ENCODE measurements at places on chromosomes 16 and 17.

- DNase-seq: no peak
- H3K27ac ChIP-seq: no peak overlapping the region
- peaks cover 8% of the 10 kb centered on the region for H3K36me3 ChIP-seq
- peak overlapping the region; percentile 39 for H3K4me3 ChIP-seq
- peaks cover 29% of the 10 kb centered on the region for H3K4me1 ChIP-seq
Observed at GRCh38 chr17:64779376-64780095, 117.4 kb upstream of the SMURF2 start.

GRCh38 chr17:11446316-11446715 lies 152.0 kb upstream of the DNAH9 start:
- no peaks in the 10 kb centered on the region for H3K4me1 ChIP-seq
- no peaks in the 10 kb centered on the region for H3K36me3 ChIP-seq
- no peak for DNase-seq
- H3K27me3 ChIP-seq: no peaks in the 10 kb centered on the region
- H3K4me3 ChIP-seq: no peak overlapping the region

DNA sequence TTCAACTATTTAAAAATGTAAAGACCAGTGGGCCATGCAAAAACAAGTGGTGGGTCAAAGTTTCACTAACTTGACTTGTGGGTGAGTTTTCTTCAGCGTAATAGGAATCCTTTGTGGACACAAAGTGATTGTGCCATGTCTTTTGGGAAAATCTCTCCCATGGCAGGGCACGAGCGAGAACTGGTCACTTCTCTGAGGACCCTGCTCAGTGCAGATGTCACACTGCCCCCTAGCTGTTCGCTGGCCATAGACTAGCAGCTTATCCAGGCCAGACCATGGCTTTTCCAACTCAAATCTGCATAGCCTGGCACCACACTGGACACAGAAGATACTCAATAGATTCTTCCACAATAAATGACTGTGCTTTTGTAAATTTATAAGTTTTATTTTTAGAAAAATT lies 306.0 kb upstream of the CCL2 start:
- no peak overlapping the region for H3K27ac ChIP-seq
- H3K27me3 ChIP-seq: peaks cover 13% of the 10 kb centered on the region
- H3K4me1 ChIP-seq: no peaks in the 10 kb centered on the region
- H3K36me3 ChIP-seq: no peaks in the 10 kb centered on the region

DNA sequence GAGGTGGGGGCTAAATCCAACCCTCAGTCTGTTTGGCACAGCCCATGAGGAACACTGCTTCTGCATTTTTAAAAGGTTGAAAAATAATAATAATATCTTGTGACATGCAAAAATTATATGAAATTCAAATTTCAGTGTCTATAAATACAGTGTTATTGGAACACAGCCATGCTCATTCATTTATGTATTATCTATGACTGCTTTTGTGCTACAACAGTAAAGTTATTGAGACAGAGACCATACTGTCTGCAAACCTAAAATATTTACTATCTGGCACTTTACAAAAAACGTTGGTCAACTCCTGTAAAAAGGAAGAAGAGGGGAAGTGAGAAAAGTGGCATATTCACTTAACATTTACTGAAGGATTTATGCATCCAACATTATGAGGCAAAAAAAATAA lies 3.1 kb downstream of the ABCA5 start:
- H3K36me3 ChIP-seq: peaks cover 3% of the 10 kb centered on the region
- H3K27ac ChIP-seq: no peak overlapping the region
- DNase-seq: no peak
- H3K4me3 ChIP-seq: peak overlapping the region; percentile 25
- H3K27me3 ChIP-seq: peaks cover 7% of the 10 kb centered on the region
- peaks cover 31% of the 10 kb centered on the region for H3K4me1 ChIP-seq

- DNase-seq: no peak
- peaks cover 19% of the 10 kb centered on the region for H3K4me1 ChIP-seq
- H3K27me3 ChIP-seq: peaks cover 4% of the 10 kb centered on the region
- H3K36me3 ChIP-seq: peaks cover 2% of the 10 kb centered on the region
Observed at GRCh38 chr16:23131931-23132621, 17.2 kb downstream of the USP31 start.

GRCh38 chr17:30549864-30550511 lies 72.8 kb downstream of the GOSR1 start:
- no peaks in the 10 kb centered on the region for H3K36me3 ChIP-seq
- H3K27me3 ChIP-seq: peaks cover 2% of the 10 kb centered on the region
- H3K27ac ChIP-seq: no peak overlapping the region
- H3K4me1 ChIP-seq: peaks cover 12% of the 10 kb centered on the region

DNA sequence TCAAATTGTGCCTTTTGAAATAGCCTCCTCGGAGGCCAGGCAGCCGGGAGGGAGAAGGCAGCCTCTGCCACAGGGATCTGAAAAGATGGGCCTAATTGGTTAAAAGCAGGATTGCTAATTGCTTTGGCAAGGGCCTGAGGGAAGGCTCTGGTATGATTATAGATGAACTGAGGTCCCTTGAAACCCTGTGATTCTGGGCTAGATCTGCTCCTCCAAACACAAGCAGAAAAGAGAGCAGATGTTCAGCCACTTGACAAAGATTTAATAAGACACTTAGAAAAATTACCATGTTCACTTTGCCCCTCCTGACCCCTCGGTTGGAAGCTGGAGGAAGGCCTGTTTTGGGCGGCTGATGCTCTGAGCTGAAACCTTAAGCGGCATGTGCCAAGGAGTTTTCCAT lies 209.5 kb upstream of the MPHOSPH6 start:
- no peak overlapping the region for H3K27ac ChIP-seq
- H3K36me3 ChIP-seq: no peaks in the 10 kb centered on the region
- no peaks in the 10 kb centered on the region for H3K4me1 ChIP-seq

DNA sequence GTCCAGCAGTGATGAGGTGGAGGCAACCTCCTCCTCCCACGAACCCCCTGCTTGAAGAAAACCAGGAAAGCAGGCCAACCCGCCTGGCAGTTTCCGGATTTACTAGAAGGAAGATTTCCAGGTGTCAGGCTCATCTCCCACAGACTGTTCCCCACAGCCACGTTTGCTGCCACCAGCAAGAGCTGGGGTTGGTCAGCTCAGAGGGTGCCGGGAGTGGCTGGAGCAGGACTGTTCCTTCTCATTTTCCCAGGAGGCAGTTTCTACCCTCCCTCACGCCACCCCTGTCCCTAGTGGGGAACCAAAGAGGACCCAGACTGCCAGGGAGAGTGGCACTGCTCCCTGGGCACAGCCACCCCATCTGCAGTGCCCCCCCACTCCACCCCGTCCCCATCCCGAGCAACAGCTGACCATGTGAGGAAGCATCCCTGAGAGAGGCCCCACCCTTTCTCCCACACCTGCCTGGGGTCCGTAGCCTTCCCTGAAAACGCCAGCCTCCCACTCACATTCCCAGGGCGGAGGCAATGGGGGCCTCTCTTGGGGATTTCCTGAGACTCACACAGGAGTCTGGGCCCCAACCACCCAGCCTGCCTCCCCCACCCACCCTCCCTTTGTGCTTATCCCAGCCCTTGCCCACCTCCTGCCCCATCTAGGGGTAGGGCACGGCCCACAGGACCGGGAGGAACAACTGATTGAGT lies 5.9 kb downstream of the KRT17 start:
- no peak for DNase-seq
- H3K4me1 ChIP-seq: no peaks in the 10 kb centered on the region
- H3K27ac ChIP-seq: no peak overlapping the region
- no peaks in the 10 kb centered on the region for H3K27me3 ChIP-seq
- no peak overlapping the region for H3K4me3 ChIP-seq

DNA sequence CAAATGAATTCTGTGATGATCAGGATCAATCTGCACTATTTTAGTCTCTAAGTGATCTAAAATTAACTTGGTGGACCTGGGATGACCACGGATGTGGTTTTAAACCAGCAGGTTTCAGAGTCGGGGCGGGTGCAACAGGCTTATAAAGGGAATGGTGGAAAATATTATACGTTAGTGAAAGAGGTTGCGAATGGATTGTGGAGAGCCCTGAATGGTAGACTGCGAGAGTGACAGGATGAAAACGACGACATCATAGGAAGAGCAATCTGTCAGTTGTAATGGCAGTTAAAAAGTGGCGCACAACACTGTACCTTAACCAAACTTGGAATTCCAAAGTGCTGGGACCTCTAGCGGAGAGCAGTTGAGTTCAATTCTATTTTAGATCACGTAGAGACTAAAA lies 1.2 kb upstream of the CYB5B start:
- no peak overlapping the region for H3K27ac ChIP-seq
- H3K36me3 ChIP-seq: peaks cover 16% of the 10 kb centered on the region
- no peak for DNase-seq
